Placental pericyte (primary cell): ENCODE measurements at places on chromosomes 6 and 20. TPM values are rescaled to one million over a fixed set of nuclear protein-coding genes. Genes with fewer than 3 reads are reported as not detected.

The VARS1 gene
- total RNA-seq, result 51.6 and 105 TPM in 2 replicates

The HLA-DPB1 gene
- total RNA-seq, result 4.9 TPM in 1 of 2 replicates, not detected in the other

The WASF1 gene
- 10.0 and 13.1 TPM in 2 replicates for total RNA-seq

The SNAP25 gene
- under 0.01 and 5.9 TPM in 2 replicates for total RNA-seq

The OXT gene
- total RNA-seq, result not detected in 2 replicates

The ESR1 gene
- total RNA-seq, result under 0.01 and 1.0 TPM in 2 replicates

The RTN4IP1 gene
- 4.2 and 9.0 TPM in 2 replicates for total RNA-seq

The SPATA25 gene
- 1.6 and 3.3 TPM in 2 replicates for total RNA-seq

The LMBRD1 gene
- total RNA-seq, result 19.5 and 29.5 TPM in 2 replicates

The BACH2 gene
- 0.29 and 1.3 TPM in 2 replicates for total RNA-seq

The SLC25A27 gene
- total RNA-seq, result 1.1 and 4.0 TPM in 2 replicates

The MCHR2 gene
- total RNA-seq, result not detected in 2 replicates

The HMGCLL1 gene
- not detected in 2 replicates for total RNA-seq

The ANGPT4 gene
- total RNA-seq, result not detected in 2 replicates

The OPRL1 gene
- total RNA-seq, result 0.86 and 0.88 TPM in 2 replicates

The ANKEF1 gene
- 0.66 and 0.72 TPM in 2 replicates for total RNA-seq

The TGM3 gene
- not detected in 2 replicates for total RNA-seq

The CRISP2 gene
- total RNA-seq, result not detected in 2 replicates

The MATN4 gene
- 0.22 TPM in 1 of 2 replicates, not detected in the other for total RNA-seq

The DEFB123 gene
- not detected in 2 replicates for total RNA-seq

The CPNE1 gene
- total RNA-seq, result 80.1 and 121 TPM in 2 replicates

The OR2B3 gene
- total RNA-seq, result not detected in 2 replicates

The FAM217A gene
- not detected in 2 replicates for total RNA-seq

The ADA gene
- 6.9 and 10.9 TPM in 2 replicates for total RNA-seq

The WFDC10B gene
- not detected in 2 replicates for total RNA-seq

The TFAP2D gene
- total RNA-seq, result not detected in 2 replicates

The TMEM170B gene
- total RNA-seq, result 1.1 and 3.1 TPM in 2 replicates

The MEI4 gene
- total RNA-seq, result not detected in 2 replicates

The LAMA2 gene
- 25.5 and 193 TPM in 2 replicates for total RNA-seq
